NCI-H2107 (cell line): ENCODE measurements at places on chromosomes 16 and 17.

DNA sequence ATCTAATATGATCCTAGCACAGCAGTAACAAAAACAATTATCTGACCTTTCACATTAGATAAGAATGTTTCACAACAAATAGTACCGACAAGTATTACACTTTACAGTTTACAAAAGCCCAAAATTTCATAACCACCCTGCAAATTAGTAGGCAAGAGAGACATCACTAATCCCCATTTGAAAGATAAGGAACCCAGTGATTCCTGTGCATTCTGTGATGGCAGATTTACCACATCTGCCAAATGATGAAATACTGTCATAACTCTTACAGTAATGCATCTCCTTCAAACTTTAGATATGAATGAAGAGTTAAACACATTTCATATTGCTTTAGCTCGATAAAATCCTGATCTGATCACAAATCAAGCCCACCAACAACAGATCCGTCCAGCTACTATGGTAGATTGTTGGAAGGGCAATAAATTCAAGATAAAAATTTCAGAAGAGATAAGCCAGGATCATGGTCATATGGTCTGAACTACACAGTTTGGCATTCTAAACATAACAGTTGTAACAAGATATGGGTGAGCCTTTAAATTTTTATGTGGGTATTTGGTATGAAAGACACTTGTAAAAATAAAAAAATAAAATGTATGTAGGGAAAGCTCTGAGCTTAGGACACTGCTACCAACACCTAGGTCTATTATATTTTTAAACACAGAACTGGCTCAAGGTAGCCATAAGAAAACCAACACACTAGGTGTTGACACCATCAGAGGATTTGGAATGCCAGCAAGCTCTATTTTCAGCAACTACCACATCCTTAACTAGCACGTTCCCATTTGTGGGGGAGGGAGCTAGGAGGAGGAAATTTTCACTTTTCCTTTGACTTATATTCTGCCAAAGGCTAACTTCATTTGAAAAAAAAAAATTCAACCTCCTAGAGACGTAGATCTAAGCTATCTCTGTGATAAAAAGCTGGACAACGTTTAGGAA is 9.3 kb downstream of the YWHAE start:
- DNase-seq: no peak

GRCh38 chr17:29469276-29469675 is 79.1 kb downstream of the TAOK1 start:
- no peak for DNase-seq

DNA sequence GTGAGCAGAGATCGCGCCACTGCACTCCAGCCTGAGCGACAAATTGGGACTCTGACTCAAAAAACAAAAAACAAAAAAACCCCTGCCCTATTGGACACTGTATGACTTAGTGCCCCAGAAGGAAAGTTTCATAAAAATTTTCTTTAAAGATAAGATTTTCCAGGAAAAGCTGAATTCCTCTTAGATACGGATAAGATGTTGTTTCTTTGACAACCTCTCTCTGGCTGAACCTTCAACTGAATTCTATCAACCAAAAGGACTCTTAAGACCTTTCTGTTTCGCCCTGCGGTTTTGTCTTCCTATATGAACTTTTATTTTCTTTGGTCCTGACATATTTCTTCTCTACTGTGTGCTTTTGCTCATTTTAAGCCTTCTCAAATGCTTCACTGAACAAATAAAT is 35.8 kb downstream of the CPPED1 start:
- DNase-seq: no peak

DNA sequence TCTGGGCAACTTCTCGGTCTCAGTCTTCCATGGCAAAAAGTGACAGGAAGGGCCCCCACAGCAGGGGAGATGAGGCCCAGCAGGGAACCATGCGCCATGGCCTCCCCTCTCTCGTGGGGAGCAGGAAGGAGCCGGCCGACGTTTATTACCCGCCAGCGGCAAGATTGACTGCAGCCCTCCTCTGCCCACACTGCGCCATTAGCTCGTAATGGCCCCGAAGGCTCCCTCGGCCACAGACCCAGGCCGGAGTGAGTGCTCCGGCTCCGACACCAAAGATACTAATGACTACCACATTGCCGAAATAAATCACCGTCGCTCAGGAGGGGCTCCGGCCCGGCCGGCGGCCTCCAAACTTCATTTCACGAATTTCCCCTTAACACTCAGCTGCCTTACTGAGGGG is 226.9 kb downstream of the C16orf78 start:
- no peak for DNase-seq

DNA sequence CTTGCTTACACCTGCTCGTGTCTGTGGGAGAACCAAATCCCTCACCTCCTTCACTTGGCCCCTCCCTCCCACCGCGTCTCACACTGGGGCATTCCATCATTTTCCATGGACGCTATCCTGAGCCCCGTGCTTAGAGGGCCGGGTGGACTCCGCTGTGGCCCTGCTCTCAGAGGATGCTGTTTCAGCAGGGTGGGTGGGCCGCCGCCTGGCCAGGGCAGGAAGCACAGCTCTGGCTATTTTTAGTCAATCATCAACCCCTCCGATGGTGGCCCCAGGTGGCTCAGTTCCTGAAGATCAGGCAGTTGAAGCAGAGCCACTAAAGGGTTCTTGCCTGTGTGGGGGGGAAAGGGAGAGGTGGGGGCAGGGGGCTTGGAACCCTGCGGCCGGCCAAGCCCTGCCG is 230.3 kb downstream of the ENGASE start:
- DNase-seq: no peak

- DNase-seq: no peak
Measured at GRCh38 chr17:17304521-17304985, 1.4 kb downstream of the NT5M start.

DNA sequence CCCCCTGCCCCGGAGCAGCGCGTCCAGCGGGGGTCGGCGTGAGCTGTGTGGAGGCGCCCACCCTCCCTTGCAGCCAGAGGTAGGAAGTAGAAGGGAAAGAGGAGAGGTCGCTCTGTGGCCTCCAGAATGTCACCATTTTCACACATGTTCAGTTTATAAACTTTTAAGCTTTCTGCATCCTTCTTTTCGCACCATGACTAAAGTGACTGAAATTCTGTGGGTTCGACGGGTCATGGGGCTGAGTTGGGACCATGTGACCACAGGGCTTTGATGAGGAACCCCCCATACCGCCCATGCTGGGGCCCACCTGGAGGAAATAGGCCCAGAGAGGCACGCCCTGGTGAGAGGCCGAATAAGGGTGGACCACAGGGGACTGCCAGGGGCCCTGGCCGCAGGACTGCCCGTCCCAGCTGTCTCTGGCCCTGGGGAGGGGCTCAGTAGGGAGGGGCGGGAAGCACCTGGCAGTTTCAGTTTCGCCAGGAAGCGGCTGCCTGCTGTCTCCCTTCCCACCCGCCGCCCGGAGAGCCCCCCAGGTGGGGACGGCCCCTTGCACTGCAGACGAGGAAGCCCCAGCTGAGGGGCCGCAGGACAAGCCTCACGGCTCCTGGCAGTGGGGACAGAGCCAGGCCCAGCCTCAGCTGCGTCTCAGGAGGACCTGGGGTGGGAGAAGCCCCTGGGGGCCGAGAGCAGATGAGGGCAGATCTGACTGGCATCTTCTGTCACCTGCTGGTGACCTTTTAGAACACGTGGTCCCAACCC is 9.0 kb downstream of the CBFA2T3 start:
- DNase-seq: no peak

DNA sequence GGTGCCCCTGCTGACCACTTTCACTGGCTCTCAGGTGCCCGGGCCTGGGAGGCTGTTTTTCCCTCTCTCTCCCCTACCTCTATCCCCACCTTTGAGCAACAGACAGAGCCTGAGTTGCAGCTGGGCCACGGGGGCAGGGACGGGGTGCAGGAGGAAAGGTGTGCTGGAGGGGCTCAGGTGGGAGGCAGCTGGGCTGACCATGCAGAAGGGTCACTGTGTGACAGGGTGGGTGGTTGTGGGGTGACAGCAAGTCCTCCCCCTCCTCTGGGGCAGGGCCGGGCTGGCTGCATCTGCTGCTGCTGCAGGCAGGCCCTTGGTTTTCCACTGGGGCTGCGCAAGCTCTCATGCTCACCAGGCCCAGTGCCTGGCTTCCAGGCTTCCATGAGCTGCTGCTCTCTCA is 6.6 kb downstream of the ZNF319 start:
- DNase-seq: no peak

DNA sequence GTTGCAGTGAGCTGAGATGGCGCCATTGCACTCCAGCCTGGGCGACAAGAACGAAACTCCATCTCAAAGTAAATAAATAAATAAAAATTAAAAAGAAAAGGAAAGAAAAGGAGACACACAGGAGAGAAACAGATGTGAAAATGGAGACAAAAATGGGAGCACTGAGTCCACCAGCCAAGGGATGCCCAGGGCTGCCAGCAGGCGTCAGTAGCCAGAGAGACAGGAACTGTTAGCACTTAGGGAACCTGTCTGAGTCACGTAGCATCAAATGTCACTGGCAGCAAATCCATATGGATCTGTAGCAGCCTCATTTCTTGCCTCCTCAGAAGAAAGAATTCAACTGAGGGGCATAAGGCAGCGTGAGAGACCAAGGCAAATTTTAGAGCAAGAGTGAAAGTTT is 79.7 kb downstream of the CYLD start:
- DNase-seq: no peak

DNA sequence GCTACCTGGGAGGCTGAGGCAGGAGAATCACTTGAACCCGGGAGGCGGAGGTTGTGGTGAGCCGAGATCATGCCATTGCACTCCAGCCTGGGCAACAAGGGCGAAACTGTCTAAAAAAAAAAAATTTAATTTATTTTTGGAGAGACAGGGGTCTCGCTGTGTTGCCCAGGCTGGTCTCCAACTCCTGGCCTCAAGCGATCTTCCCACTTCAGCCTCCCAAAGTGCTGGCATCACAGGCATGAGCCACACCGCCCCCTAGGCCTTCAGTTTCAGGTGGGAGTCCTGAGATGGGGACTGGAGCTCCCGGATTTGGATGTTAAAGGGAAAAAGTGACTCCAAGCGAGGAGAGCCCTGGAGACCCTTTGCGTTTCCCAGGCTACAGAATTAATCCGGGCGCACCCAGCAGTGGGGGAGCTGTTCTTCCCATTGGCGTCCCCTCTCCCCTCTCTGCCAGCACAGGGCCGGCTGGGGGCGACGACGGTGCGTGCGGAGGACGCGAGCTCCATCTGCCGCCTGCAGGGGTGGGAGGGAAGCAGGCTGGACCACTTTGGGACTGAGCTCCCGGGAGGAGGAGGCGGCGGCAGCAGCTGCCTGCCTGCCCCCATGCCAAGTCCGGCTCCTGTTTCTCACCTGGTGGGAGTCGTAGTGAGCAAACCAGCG is 49.3 kb upstream of the USP7 start:
- no peak for DNase-seq

DNA sequence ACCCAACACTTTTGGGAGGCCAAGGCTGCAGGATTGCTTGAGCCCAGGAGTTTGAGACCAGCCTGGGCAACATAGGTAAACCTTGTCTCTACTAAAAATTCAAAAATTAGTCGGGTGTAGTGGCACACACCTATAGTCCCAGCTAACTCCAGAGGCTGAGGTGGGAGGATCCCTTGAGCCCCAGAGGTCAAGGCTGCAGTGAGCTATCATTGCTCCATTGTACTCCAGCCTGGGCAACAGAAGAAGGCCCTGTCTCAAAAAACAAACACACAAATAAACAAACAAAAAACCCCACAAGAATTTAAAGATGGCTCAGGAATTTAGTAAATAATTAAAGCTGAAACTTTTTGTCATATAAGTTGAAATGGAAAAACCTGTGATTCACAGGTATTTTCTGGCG is 2.3 kb upstream of the TMEM170A start:
- no peak for DNase-seq

GRCh38 chr17:57372156-57372555 is 115.8 kb downstream of the MSI2 start:
- no peak for DNase-seq

DNA sequence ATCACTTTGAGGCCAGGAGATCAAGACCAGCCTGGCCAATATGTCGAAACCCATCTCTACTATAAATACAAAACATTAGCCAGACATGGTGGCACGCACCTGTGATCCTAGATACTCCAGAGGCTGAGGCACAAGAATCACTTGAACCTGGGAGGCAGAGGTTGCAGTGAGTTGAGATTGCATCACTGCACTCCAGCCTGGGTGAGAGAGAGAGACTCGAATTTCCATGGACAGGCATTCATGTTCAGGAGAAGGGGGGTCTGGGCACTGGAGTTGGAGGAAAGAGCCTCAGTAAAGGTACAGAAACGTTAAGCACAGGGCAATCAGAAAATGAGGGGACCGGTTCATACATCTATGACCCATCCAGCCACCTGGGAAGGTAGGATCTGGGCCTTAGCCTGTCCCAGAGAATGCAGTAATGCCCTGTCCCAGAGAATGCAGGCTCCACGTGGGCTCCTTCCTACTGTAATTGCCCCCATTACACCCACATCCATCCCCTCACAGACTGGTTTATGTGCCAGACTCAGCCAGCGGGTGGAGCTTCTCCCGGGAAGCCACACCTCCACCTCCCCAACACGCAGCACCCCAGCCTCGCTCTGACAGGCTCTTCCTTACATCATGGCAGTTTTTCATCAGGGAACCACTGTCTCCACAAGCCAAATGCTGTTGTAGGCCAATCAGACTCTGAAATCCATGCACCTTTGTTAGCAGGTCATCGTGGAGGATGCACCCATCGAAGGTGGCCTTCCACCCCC is 21.6 kb upstream of the ARL4D start:
- no peak for DNase-seq

DNA sequence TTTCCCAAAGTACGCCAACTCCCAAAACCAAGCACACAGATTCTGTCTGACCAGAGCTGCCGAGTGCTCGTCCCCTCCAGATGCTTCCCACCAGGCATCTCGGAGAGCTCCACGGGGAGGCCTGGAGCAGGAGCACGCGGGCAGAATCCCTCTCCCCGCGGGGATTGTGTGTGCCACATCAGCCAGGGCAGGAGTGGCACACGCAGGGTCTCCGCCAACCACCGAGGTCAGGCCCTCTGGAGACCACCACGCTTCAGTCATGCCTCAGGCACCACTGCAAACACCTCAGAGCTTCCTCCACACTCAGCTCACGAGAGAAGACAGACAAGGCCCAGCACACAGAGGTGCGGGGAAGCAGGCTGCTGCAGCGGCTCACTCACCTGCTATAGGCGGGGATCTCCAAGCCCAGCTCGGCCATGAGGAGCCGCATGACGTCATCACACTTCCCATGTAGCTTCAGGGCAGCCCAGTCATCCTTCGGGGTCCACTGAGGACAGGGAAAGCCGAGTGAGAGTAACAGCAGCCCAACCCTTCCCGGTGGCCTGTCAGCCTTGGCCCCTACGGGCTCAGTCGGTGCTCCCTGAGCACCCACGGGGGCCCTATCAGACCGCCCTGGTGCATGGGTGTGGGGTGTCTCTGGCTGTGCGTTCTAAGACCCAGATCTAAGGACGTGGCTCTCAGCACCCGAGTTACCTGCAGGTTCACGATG is 2.3 kb upstream of the PCYT2 start:
- no peak for DNase-seq

DNA sequence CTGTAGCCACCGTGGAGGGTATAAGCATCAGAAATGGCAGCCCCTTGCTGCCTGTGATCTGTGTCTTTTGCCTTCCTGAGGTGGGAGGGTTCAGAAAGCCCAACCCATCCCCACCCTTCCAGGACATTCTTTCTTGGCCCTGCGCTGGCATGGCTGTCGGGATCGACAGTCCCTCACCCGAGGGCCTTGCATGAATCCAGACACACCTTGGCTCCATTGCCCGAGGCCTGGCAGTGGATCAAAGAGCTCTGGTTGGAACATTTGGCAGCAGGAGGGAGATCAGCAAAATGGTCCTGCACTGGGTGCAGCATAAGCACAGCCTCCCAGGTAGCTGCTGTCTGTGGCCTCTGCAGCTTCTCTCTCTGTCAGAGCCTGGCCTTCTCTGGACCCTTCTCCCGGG is 246.6 kb upstream of the MAF start:
- DNase-seq: no peak

GRCh38 chr16:89369266-89369895 is 121.0 kb downstream of the ANKRD11 start:
- DNase-seq: no peak

GRCh38 chr16:30748634-30749445 is 615 bp downstream of the PHKG2 start:
- DNase-seq: no peak
